ENCODE measurements at places on chromosomes 6 and 20.

GRCh38 chr6:33824461-33825154 is 20.8 kb upstream of the MLN start:
- no peak for DNase-seq

DNA sequence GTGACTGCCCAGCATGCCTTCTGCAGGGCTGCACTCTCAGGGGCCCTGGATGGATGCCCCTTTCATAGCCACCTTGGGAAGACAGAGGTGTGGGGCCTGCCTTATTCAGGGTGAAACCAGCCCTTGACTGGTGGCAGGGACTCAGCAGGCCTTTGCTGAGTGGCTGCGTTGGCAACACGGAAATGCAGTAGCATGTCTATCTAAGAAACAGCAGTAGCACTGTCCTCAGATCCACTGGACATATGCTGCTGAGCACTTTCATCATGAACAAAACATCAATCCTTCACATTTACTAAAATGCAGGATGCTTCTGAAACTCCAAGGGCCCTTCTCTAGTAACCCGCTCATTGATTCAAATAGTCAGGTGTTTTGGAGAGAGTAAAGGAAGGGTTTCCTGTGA is 4.9 kb upstream of the TBXT start:
- DNase-seq = no peak

DNA sequence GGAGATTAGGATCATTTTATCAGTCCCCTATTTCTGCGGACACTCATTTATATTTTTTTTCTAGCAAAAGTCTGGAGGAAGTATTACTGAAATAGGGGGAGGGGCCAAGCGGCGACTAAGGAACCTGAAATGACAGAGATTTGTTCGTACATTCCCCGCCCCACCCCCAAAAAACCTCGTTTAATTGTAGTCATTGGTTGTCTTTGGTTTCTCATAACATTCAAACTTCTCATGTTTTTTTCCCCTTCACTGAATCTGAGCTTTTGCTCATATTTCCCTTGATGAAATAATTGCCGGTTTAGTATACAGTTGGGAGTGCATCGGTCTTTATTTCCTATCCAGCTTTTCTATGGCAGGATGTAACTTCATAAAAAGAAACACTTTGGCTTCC is 768 bp upstream of the FYN start:
- DNase-seq = peak; percentile 76

DNA sequence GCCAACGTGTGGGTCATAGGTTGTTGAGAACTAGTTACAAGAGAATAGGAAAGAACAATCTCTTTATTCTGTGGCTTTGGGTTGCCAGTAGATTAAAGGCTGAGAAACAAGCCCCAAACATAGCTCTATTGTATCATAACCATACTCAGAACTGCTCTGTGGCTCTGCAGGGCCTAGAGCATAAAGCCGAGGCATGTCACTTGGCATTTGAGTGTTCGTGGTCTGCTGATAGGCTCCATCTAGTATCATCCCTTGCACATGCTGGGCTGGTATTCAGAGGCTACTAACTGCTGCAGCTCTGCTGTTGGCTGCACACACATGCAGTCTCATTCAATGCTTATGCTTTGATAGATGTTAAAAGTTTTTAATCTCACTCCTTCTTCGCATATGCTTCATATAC is 157.9 kb downstream of the OGFRL1 start:
- no peak for DNase-seq

DNA sequence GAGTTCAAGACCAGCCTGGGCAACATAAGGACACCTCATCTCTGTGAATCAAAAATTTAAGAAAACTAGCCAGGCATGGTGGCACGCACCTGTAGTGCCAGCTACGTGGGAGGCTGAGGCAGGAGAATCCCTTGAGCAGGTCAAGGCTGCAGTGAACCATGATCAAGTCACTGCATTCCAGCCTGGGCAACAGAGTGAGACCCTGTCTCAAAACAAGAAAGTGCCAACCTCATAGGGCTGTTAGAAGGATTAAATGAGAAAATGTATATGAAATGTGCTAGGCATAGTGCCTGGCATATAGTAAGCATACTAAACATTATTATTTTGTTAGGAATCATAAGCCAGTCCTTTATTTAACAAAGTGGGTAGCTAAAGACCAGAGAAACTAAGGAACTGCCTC is 9.1 kb upstream of the MDGA1 start:
- no peak for DNase-seq

- DNase-seq = no peak
Observed at GRCh38 chr6:15994814-15995459, 133.9 kb upstream of the MYLIP start.

GRCh38 chr6:150231525-150231850 is 88.6 kb downstream of the PPP1R14C start:
- DNase-seq = no peak

DNA sequence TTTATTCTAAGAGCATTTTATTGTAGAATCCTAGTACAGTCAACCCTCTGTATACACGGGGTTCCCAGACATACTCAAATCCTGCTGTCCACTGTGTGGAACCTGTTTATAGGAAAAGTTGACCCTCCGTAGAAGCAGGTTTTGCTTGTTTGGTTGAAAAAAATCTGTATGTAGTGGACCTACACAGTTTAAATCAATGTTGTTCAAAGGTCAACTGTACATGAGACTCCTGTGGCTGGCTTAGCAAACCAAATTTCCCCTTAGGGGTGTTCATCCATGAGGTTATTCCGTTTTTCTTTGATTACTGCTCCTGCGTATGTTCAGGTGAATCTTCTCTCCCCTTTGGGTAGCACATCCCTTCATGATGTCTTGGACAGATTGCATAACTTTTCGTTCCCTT is 387.0 kb upstream of the ZFP64 start:
- DNase-seq = no peak

- no peak for DNase-seq
Observed at GRCh38 chr20:54345301-54345724, 130.1 kb upstream of the DOK5 start.

DNA sequence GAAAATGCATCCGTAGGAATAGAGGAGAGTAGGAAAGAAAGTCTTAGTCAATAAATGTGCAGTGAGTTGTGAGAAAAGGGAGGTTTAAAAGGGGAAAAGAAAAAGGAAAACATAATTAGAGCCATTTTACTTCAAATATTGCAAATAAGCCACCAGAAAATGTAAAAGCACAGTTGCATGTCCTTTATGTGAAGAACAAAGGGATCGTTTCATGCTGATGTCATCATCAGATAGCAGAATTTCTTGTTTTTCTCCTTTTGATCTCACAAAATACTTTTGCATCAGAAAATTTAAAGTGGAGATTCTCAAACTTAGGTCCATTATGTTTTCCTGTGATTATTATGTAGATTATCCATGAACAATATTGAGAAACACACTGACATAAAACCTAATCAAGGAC is 166.7 kb downstream of the HAO1 start:
- no peak for DNase-seq
